ENCODE measurements at places on chromosomes 16 and 17.

GRCh38 chr17:78255953-78256706 lies 24.7 kb downstream of the TMEM235 start:
- no peak for DNase-seq

DNA sequence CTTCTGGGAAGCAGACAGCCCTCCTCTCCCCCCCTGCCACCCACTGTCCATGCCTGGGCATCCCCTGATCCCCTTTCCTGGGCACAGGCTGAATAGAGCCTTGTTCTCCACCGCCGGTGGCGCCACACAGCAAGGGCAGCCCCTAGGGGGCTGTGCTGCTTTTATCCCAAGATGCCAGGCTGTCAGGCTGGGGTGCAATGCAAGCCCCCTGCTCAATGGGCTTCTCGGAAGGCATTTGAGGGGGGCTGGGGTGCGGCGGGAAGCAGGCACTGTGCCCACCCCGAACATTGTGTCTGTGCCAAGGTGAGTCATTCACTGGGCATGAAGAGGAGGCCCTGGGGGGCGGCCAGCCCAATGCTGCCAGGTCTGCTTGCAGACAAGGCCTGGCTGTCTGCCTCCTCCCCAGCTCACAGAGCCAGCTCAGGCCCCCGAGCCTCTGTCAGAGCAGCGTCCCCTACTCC lies 1.5 kb upstream of the GFAP start:
- DNase-seq, result no peak

- DNase-seq, result no peak
Measured at GRCh38 chr17:1231456-1231855, 38.8 kb upstream of the BHLHA9 start.

DNA sequence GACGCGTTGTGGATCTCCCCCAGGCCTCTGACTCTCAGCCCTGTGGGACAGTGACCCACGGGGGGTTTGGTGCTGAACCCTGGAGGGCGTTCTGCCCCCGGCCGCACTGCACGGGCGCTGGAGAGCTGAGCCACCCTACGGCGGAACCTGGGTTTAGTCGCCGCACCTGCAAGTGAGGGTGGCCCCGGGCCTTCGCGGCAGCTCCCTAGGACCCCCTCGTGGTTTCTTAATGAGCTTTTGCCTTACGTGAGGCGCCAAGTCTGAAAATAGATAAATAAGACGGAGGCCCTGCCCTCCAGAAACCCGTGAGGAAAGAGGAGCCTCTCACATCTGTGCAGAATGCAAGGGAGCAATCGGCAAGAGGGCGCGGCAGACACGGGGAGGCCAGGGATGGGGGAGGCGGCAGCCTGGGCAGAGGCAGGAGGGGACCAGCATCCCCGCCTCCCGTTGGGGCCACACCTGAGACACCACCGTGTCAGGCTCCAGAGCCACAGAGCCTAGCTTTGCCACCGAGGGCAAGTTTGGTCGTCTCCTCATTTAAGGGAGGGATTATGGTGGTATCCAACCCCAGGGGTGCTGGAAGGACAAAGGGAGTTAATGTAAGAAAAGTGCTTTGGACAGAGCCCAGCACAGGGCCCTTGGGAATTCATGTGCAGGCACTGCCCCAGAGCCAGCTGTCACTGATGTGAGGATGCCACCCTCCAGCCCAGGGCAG lies 153.2 kb upstream of the CHMP6 start:
- no peak for DNase-seq

- no peak for DNase-seq
Measured at GRCh38 chr16:31487720-31488467, 5.0 kb downstream of the SLC5A2 start.

- DNase-seq, result no peak
Measured at GRCh38 chr16:9308356-9308801, 216.9 kb downstream of the HAPSTR1 start.

DNA sequence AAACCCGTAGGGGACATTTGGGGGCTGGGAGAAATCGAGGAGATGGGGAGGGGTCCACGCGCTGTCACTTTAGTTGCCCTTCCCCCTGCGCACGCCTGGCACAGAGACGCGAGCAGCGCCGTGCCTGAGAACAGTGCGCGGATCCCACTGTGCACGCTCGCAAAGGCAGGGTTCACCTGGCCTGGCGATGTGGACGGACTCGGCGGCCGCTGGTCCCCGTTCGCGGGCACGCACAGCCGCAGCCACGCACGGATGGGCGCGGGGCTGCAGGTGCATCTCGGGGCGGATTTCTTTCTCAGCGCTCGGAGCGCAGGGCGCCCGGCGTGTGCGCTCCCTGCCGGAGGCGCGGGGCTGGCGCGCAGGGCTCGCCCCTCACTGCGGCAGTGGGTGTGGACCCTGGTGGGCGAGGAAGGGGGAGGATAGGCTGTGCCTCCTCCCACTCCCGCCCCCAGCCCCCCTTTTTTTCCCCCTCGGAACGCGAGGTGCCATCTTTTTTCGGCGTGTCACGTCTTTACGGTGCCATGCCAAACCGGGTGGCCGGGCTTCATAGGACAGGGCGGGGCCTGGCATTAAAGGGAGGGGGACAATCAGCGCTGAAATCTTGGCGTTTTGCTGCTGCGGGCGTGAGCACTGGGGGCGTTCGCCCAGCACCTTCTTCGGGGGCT lies 1.1 kb downstream of the MAPT start:
- DNase-seq, result no peak

GRCh38 chr16:55569025-55569424 lies 2.5 kb downstream of the CAPNS2 start:
- peak; percentile 53 for DNase-seq

GRCh38 chr17:13281626-13282025 lies 263.8 kb upstream of the ELAC2 start:
- no peak for DNase-seq

- no peak for DNase-seq
Measured at GRCh38 chr16:64990101-64990500, 131.8 kb downstream of the CDH11 start.

GRCh38 chr17:57485916-57486881 lies 229.9 kb downstream of the MSI2 start:
- no peak for DNase-seq

GRCh38 chr16:71703333-71703732 lies 21.2 kb downstream of the PHLPP2 start:
- no peak for DNase-seq

- DNase-seq, result no peak
Measured at GRCh38 chr17:44132275-44132821, 8.9 kb upstream of the HDAC5 start.

DNA sequence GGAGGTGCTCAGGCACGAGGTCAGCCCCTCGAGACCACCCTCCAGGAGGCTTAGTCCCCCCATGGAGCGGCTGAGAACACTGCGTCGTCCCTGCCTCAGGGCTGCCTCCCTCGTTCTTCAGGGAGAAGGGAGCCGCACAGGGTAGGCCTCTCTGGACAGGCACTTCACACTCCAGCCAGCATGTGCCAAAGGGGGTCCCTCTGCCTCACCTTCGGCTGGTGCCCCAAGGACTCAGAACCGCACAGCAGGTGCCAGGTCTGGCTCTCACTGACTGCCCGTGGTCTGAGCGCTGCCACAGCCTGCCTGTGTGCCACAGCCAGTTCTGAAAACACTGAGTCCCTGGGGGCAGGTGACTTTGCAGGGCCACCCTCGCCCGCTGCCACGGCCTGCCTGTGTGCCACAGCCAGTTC lies 7.1 kb downstream of the P2RX5 start:
- DNase-seq, result no peak

- DNase-seq, result peak; percentile 21
Measured at GRCh38 chr17:56289321-56289720, 136.0 kb downstream of the ANKFN1 start.

DNA sequence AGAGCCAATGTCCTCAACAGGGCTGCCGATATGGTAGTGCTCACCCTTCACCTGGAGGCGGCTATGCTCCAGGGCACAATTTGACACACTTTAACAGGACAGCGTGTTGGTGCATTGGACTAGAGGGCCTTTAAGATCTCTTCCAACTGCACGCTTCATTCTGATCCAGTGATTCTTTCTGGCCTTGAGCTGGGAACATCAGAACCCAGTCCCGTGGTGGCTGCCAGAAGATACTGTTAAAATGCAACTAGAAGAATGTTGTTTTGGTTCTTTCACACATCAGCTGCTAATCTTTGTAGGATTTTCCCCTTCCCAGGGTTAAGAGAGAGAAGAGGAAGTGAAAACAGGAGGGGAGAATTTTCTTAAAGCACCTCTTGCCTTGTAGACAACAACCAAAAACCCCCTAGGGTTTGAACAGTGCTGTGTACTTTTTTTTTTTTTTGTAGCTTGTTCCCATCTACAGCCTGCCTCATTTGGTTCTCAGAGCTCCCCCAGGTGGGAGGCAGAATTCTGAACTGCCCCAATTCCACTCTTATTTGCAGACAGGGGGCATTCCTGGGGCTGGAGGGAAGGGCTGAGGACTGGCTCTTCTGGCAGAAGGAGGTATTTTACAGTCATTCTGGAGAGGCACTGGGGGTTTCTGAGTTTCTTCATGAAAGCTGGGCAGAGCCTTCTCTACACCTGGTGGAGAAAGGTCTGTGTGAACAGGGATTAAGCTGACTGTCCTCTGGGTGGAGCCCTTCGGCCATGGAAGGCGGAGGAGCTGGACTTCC lies 32.4 kb downstream of the SMARCE1 start:
- peak; percentile 26 for DNase-seq
